ENCODE measurements at places on chromosomes 1 and 21.
A peak's percentile ranks its signal among the peaks of the same experiment; 100 is the strongest.

DNA sequence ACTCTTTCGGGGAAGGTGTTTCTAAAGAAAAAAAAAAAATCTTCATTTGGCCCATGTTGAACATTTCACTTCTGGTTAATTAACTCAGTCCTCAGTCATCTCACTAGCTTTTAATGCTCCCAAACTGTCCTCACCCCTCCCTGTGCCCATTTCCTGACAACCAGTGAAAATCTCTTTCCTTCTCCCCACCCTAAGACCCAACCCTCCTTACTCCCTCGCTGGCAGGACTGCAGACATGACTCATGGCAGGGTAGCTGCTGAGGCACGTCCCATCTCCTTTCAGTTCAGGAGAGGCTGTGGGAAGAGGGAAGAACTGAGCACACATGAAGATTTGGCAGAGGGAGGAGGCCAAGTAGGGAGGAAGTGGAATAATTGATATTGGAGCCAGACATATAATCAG lies 12.6 kb downstream of the PKP1 start:
- DNase-seq = no peak

DNA sequence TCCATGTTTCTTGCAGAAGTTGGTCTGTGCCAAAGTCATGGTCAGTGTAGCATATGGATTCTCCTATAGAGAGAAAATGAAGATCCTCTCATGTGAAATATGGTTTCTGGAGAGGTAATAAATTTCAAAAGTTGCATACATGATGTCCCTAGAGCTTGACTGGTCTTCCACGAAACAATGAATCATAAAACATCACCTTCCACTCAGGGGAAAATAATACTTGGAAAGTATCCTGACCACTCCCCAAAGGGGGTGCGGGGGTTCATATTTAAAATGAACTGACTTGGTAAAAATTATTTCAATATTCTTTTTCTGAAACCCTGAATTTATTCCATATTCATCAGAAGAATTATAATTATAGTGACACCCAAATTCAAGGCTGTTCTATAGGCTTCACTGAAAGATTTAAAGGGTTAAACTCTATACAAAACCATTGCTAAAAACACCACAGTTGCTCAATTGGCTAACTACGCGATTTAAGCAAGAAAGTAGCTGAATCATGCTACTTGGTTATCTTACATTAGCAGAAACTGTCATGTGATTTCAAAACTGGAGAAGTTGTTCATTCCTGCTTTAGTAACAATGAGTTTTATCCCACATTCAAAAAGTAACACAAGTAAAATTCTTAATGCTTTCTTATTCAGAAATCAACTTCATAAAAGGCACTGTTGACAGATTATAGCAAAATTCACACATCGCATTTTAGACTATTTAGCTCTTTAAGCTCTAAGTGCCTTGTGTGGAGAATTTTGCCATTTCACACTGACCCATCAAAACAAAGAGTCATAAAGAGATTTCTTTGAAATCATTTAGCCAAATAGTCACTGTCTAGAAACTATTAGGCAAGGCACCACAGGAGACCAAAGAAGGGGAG lies 5.3 kb downstream of the CREG1 start:
- no peak for DNase-seq

DNA sequence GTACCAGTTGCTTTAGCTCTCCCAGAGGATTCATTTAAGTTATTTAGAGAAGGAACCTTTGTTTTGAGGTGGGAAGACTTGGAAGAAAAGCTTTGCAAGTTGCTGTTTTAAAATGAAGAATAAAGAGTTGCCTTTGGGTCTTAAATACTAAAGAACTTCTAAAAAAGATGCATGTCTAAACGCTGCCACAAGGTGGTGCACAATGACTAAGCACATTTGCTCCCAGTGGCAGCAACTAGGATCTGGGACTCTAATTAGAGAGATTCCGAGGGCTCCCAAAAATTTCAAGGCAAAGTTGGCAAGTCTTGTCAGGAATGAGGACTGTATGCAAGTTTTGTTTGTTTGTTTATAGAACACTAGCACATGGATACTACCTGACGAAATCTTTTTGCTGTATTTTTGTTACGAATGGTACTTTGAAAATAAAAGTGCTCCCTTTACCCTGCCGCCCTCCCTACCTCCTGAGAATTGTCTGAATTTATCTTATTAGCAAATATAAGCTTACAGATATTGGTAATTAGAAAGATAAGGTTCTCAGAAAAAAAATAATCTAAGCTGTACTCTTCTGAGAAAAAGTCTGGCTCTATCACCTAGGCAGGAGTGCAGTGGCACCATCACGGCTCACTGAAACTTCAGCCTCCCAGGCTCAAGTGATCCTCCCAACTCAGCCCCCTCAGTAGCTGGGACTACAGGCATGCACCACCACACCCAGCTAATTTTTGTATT lies 121.8 kb downstream of the HFM1 start:
- peak; percentile 21 for DNase-seq

DNA sequence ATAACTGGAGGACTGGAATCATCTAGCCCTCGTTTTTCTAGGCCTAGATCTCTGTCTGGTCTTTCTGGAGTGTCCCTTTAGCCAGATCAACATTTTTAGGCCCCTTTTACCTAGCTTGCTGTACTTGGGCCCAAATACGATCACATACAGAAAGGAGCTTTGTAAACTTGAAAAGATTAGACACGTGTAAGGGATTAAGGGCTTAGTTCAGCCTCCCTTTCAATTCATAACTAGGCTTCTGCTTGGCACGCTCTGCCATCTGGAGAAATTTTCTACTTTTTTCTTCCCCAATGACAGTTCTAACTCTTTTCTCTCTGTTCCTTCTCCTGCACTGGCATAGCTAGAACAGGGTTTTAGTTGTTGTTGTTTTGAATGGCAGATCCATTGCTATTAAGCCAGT lies 153.3 kb upstream of the BEND5 start:
- no peak for DNase-seq

Data from NCI-H510A (cell line).